Fibroblast of skin of back (primary cell): ENCODE measurements at places on chromosomes 4 and X.

DNA sequence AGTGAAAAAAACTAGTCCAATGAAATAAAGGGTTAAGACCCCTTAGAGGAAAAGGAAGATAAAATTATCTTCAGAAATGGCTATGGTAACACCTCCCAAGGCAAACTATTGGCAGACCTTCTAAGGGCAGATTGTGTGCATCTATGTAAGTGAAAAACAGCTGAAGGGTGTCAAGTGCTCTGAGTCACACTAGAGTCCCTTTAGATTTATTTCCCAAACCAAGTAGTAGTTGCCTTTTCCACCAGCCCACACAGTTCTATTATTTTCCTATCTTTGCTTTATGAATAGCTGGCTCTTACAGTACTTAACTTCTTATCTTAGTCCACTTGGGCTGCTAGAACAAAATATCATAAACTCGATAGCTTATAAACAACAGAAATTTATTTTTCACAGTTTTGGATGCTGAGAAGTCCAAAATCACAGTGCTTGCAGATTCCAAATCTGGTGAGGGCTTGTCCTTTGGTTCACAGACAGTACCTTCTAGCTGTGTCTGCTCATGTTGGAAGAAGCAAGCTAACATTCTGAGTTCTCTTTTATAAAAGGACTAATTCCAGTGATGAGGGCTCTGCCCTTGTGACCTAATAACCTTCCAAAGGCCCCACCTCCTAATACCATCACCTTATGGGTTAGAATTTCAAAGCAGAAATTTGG lies 143.6 kb downstream of the GRID2 start:
- DNase-seq: no peak

DNA sequence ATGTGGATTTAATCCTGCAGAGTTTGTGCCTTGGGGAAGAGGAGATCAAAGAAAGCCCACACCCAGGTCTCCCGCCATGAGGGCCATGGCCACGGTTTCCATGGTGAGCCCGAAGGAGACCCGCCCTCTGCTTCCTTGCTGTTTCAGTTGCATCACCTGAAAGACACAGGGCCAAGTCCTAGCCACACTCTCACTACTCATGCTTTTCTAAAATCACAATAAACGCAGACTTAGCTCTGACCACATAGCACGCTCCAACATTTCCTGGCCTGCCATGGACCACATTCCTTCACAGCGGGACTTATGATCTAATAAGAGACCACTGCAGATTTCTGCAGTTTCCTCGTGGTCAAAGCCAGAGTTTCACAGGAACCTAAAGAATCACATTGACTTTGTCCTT lies 426.0 kb upstream of the NR3C2 start:
- DNase-seq: peak; percentile 74

DNA sequence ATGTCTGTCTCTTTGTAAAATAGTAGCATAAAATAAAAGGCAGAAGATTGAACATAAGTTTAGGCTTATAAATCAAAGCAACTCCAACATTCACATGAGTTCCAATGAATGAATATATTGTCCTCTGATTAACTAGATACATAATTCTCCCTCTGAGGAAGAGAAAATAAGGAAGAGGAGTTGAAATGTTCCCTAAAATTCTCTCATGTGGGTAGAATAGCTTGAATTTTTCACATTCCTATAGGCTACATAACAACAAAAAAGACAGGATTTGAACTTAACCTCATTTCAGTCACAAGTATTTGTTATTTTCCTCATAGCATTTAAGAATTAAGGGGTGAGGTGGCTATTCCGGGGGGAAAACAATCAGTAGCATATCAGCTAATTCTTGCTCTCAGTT lies 462.4 kb upstream of the NDST4 start:
- peak; percentile 2 for DNase-seq

DNA sequence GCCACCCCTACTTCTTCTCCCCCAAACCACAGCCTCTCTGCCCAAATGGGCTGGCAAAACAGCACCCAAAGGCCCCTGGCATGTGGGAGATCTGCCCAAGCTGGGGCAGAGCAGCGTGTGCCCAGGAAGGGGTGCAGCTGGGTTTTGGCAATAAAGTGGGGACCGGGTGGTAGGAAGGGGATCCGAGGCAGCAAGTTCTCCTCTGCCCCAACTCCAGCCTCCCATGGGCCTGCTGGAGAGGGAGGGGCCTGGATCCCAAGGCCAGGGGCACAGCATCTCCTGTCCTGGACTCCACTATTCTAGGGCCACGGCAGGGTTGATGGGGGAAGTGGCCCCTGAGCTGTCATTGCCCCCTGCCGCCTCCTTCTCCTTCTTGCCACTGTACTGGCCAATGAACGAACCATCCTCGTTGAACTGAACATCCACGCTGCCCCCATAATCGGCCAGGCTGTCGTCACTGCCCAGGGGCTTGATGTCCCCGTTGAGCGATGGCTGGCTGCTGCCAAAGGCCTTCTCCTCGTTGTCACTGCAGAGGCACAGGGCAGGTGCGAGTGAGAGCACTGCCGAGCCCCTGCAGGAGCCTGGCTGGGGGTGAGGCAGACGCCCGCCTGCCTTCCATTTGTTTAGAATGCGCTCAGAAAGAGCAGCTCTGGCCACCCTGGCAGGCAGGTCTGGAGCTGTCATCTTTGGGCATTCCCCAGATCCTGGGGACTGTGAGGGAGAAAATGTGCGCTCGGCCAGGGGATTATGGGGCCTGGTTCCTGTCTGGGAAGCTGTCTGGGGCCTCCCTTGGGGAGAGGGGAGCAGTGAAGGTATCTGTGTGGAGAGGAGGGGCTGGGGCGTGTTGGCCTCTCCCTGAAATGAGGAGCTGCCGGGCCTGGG lies 23.4 kb downstream of the L1CAM start:
- DNase-seq: no peak

DNA sequence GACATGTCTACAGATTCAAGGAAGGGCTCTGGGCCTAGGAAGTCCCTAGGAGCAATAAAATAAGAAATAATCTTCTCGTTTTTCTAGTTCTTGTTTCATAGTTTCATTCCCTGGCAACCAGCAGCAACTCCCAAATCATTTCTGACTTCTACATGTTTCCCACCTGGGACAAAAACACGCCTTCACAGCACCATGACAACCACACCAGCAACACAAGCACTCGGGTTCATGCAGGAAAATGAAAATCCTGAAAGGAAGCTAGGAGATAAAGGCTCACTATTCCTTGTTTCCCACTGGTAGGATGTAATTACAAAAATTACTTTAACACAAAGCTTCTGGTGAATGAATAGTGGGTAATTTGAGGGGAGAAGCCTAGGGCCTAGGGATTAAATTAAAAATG lies 158.9 kb downstream of the ADAMTS3 start:
- DNase-seq: no peak

DNA sequence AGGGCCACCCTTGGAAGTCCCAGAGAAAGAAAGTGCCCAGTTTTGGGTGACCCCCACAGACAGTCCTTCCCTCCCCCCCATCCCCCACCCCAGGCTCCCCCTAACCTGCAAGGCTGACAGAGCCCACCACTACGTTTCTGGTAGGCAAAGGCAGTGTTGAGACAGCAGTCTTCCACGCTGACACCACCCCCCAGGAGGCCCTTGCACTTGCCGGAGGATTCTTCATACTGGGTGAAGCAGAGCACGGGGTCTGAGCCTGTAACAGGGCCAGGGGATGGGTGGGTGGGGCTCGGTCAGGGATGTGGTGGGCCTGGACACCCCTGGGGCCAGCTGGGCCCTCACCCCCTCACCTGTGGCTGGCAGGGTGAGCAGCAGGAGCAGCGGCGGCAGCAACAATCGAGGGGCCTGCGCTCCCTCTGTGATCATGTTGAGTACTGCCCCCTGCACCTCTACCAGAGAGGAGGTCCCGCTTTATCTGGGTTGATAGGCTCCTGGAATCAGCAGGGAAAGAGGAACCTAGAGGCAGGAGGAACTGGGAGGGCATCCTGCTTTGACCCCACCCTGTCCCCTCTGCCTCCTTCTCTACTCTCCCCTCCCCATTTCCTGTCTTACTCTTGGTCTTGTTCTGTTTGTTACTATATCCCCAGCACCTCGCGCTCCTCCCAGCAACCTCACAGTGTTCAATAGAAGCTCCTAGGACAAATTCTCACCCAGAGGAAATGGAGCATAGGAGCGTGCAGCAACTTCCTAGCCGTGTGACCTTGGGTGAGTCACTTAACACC lies at the start of gene CFP:
CFP (minus strand) TSS at position 512 of the 782 bp plus-strand sequence; CDS start at position 426, 86 bp downstream.
- DNase-seq: no peak

GRCh38 chr4:53767482-53767881 lies 176.2 kb upstream of the LNX1 start:
- peak; percentile 51 for DNase-seq

DNA sequence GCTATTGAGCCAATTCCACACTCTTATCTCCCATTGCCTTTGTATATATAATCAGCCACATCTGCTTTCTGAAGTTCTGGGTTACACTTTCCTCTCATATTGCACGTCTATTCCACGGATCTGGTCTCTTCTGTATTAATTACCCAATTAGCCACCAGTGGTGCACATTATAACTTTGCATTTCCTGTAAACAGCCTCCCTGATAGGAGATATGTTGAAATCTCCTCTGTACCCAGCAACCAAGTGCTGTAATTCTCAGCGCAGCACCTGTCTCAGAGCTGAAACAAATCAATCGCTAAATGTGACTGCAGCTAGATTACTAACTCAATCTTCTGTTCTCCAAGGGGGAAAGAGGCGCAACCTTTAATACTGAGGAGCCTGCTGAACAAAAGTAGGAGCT lies 326.4 kb downstream of the SLITRK2 start:
- no peak for DNase-seq

DNA sequence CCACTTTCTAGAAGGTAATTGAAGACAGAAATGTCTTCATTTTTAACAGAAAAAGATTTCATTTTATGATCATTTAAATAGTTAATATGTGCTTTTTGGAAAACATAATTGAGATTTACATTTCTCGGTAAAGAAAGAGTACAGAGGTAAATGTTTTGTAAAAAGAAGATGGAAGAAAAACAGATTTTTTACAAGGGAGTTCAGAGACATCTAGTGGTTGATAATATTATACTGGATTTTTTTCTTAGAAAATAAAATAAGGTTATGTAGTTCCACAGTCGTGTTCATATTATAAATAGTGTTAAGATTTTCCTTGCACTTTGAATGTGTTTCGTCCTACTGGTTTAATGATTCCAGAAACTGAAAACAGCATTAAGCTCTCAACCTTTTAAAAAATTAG lies 60.6 kb downstream of the SMARCA1 start:
- no peak for DNase-seq

DNA sequence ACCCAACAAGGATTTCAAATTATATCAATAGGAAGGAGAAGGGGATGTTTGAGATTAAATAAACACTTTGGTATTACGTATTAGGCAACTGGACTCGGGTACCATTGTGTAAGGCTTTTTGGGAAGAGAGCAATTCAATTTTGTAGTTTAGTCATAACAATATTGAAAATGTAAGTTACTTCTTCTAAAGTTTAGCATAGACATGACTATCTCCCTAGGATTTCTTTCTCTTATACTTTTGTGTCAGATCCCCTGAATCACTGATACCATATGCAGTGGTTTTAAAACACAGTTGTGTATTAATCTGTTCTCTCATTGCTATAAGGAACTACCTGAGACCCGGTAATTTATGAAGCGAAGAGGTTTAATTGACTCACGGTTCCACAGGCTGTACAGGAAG lies 123.8 kb upstream of the FAM9C start:
- no peak for DNase-seq

GRCh38 chr4:84800256-84800655 lies 166.2 kb downstream of the WDFY3 start:
- peak; percentile 72 for DNase-seq

- DNase-seq: no peak
These were observed 52.5 kb downstream of the F11 start for GRCh38 chr4:186318481-186318880.

DNA sequence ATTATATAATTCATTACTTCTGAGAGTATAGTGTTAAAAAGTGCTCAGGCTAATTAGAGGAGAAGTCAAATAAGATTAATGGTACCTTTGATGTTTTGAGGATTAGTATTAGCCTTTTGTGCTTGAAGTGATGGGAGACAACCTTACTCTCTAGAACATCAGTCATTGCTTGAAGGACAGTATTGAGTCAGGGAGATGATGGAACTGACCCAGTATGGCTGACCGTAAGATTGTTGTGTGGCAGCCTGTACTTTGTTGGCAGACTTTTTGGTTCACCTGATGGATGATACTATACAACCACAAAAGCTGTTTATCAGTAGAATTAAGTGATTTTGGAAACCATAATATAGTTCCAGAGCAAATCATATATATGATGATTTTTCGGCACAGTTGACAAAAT lies 9.9 kb downstream of the OGT start:
- no peak for DNase-seq

DNA sequence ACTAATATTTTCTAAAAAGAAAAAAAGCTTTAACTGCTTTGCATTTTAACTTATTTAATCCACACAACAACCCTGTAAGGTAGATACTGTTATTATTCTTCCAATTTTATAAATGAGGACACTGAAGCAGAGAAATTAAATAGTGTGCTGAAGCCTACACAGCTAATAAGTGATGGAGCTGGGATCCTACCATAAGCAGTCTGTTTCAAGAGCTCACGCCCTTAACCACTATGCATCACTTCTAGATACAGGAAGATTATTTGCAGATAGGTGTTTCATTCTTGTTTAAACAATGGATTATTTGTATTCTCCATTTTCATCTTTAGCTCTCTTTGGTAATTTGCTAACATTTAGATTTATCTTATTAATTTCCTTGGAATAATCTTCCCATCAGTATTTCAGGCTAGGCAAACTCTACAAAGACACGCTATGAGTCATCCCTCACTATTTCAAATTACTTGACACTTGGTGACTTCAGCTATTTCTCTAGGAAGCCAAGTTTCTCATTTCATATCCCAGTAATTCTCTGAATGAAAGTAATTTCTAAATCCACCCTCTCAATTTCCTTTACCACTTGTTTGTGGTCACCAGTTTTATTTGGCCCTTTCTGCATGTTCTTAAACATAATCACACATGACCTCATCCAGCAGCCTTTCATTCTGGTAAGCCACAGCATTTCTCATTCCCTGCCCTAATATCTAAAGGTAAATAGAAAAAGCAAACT lies 67.3 kb downstream of the ASB9 start:
- peak; percentile 65 for DNase-seq

DNA sequence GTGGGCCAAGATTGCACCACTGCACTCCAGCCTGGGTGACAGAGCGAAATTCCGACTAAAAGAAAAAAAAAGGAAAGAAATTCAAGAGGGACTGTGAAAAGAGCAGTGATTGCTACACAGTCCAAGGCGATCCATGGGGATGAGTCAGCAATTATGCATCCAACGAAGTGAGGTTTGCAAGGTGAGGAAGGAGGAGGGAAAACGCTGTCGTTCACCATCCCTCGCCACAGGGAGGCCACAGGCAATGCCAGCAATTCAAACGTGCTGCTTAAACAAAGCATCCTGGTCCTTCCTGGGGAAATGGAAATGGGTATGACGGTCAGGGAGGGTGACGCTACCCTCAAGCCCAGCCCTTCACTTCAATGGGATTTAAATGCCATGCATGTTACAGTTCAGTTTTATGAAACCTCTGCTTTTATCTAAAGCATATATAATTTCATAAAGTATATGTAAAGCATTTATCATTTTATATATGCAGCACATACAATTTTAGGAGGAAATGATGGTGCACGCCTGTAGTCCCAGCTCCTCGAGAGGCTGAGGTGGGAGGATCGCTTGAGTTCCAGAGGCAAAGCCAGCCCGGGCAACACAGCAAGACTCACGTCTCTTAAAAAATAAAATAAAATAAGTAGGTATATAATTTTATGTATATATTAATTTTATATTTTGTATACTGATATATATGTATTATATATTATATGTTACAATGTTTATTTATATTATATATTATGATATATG lies 108.7 kb downstream of the DHRSX start:
- DNase-seq: peak; percentile 69
